ENCODE measurements at places on chromosomes 6 and 20. TPM values are rescaled to one million over a fixed set of nuclear protein-coding genes. Genes with fewer than 3 reads are reported as not detected.

The FUT9 gene
- 0.59 TPM for total RNA-seq

The SSTR4 gene
- total RNA-seq: not detected

The EFCAB8 gene
- 0.76 TPM for total RNA-seq

The C6orf15 gene
- 6.8 TPM for total RNA-seq
